ENCODE measurements at places on chromosomes 1 and 21.

- no peak for DNase-seq
Measured at GRCh38 chr1:6658359-6659060, 33.8 kb downstream of the THAP3 start.

DNA sequence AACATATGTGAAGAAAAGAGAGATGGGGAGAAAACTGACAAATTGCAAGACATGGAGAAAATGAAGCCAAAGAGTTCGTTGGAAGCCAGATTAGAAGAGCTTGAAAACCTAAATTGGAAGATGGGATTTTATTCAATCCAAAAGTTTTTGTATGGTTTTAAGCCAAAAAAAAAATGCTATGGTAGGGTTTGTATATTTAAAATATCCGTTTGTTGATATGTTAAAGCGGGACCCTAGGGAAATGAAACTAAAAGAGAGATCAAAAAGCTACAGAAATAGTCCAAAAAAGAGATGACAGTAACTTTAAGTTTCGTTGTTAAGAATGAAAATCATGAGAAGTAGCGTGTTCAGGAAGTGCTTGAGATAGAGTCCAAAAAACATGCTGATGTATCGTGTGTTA lies 617.7 kb upstream of the ADGRL2 start:
- no peak for DNase-seq

- no peak for DNase-seq
Measured at GRCh38 chr1:44161546-44161945, 20.1 kb upstream of the KLF18 start.

DNA sequence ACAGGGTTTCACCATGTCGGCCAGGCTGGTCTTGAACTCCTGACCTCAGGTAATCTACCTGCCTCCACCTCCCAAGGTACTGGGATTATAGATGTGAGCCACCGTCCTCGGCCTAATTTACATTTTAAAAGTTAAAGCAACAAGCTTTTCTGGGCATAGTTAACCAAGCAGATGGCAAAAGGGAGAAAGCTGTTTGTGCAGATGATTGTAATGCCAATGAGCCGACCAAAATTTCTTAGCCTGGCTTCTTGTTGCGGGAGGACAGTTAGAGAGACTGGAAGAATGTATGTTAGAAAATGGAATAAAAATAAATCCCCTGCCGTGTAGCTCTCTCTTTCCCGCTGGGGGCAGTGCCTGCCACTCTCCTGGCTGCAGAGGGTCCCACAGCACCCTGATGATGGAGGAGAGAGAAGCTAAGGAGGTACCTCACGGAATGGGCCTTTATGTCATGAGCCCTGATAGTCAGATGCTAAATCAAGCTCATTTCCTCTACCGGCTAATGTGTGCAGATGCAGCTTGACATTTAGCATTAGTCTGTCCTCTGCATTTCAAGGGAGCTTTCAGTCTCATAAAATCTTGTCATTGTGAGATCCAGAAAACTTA lies 87.2 kb downstream of the HHAT start:
- no peak for DNase-seq

- DNase-seq = no peak
Measured at GRCh38 chr1:89855413-89856123, 34.7 kb downstream of the LRRC8D start.

GRCh38 chr21:42665026-42665425 lies 11.6 kb downstream of the PDE9A start:
- no peak for DNase-seq

- DNase-seq = peak; percentile 86
Measured at GRCh38 chr1:17239420-17239819, 9.5 kb upstream of the PADI3 start.

- DNase-seq = no peak
Measured at GRCh38 chr1:105204836-105205371, 1455.2 kb downstream of the AMY1C start.

DNA sequence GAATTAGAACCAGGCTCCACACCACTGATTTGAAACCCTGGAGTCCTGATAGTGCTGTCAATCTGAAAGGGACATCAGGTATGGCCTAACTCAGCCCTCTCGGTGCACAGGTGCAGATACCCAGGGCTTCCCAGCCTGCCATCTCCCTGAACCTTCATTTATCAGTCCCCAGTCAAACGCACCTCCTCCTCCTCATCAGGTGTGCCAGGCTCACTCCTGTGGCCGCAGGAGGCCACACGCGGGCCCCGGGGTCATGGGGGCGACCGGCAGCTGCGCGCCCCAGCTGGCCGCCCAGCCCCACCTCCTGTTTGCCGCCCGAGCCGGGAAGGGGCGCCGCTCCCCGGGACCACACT lies 572 bp downstream of the FUCA1 start:
- no peak for DNase-seq

DNA sequence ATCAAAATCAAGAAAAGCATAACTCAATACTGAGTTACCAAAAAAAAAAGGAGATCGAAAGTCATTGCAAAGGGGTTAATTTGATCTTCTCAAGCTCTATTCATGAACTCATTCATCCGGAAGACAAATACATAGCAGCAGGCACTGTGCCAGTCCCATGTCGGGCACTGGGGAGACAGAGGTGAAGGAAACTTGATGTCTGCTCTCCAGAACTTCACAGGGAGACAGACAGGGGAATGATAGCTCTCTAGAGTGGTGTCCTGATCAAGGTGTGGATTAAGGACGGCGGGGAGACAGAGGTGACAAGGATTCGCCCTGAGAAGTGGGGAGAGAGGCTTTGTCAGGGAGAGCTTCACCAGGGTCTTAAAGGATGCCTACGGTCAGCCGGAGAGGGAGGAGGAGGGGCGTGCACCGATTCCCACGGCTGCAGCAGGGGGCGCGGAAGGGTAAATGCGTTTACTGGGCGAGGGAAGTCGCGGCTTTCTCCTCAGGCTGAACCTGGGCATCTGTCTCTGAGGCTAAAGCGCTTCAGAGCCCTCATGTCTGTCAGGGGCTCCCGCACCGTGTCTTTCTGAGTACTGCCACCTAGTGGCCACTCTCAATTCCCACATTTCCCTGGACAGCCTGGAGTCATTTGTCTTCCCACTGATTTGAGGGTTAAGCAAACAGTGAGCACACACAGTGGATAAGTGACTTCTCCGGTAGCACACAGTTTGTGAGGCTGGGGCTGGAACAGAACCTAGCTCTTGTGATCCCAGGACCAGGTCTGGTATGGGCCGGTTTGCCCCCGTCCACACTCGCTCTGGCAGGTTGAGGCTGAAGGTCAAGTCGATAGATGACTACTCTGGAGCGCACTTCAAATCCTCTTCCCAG lies 152.8 kb downstream of the TENT5C start:
- peak; percentile 92 for DNase-seq

- DNase-seq = no peak
Measured at GRCh38 chr1:4447778-4448420, 206.5 kb upstream of the AJAP1 start.

GRCh38 chr1:40258445-40258769 lies 371 bp downstream of the ZMPSTE24 start:
- no peak for DNase-seq

DNA sequence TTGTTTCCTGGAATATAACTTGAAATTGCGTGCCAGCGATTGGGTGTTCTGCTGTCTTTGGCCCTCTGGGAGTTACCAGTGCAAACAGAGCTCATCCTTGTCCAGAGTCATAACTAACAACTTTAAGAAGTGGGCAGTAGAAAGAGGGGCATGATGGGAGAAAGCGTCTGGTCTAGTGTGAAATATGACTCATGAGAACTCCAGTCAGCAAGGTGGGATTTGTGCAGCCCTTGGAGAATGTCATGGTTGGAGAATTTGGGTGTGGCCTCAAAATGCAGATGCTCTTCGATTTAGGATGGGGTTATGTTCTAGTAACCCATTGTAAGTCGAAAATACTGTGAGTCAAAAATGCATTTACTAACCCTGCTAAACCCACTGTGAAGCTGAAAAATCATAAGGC lies 12.9 kb downstream of the ATP1B1 start:
- no peak for DNase-seq

- DNase-seq = no peak
Measured at GRCh38 chr21:18023711-18024110, 204.6 kb upstream of the C21orf91 start.

DNA sequence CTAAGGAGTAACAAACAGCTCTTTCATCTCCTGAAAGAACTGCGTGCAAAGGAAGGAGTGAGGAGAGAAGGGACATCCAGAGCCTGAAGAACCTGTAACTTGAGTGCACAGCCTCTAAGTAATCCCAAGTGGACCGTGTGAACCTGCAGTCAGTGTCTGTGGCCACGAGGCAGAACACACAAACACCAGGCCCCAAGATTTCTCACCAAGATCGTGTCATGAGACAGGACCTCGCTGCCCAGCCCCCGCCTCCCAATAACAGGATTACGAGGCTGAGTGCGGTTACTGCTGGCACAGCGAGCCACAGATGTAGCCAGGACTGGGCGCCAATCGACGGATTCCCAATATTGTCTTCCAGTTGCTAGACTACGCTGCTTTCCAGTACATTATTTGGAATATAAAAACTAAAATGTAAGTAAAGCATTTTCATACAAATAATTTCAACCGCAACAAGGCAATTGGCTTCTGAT lies 101.3 kb upstream of the SLC25A33 start:
- DNase-seq = no peak

- no peak for DNase-seq
Measured at GRCh38 chr21:38780879-38781278, 24.9 kb upstream of the ETS2 start.

GRCh38 chr1:228373004-228373680 lies 33.5 kb downstream of the TRIM11 start:
- DNase-seq = no peak

DNA sequence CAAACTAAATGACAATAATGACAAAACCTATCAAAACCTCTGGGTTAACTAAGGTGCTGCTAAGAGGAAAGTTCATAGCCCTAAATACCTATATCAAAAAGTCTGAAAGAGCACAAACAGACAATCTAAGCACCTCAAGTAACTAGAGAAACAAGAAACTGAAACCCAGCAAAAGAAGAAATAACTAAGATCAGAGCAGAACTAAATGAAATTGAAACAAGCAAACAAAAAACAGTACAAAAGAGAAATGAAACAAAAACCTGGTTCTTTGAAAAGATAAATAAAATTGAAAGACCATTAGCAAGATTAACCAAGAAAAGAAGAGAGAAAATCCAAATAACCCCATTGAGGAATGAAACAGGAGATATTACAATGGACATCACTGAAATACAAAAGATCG lies 44.8 kb upstream of the KIAA0040 start:
- no peak for DNase-seq

- no peak for DNase-seq
Measured at GRCh38 chr1:93668951-93669350, 12.7 kb downstream of the BCAR3 start.

- DNase-seq = peak; percentile 59
Measured at GRCh38 chr1:204410688-204411450, 748 bp downstream of the PPP1R15B start.

GRCh38 chr1:241156231-241156965 lies 200.6 kb downstream of the RGS7 start:
- no peak for DNase-seq

GRCh38 chr1:33712186-33712585 lies 151.7 kb upstream of the HMGB4 start:
- no peak for DNase-seq

DNA sequence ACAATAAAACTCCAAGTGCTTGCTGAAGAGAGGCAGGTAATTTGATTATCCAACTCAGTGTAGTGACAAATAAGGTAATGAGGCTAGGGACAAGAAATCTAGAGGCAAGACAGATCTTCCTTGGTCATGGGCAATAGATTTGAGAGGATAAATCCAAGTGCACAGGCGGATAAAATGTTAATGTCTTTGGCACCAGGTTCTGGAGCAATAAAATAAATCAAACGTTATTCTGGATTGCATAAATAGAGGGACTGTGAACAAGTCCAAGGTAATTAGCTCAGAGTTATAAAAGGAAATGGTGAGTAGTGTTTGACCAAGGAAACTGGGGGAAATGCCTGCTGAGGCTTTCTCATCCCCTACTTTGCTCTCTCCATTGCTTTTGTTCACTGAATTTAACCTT lies 329.3 kb upstream of the PROX1 start:
- DNase-seq = no peak

DNA sequence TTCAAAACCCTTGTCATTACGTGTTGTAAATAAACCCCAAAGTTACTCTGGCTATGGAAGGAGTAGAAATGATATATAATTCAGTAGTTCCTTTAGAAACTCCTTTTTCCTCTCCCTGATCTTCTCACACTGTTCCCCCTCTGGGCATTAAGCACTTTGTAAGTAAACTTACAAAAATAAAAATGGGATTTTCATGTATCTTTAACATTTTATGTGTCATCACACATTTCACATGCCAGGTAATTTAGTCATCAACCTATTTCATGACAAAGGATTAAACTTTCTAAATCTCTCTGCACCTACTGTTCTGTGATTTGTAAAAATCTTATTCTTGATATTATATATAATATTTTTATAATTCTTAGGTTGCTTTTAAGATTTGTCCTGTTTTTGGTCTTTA lies 176.9 kb downstream of the NEK7 start:
- DNase-seq = no peak

GRCh38 chr21:37502947-37503346 lies 136.4 kb downstream of the DYRK1A start:
- DNase-seq = no peak

GRCh38 chr1:93461236-93461635 lies 13.3 kb downstream of the FNBP1L start:
- DNase-seq = no peak

- DNase-seq = no peak
Measured at GRCh38 chr1:183804387-183804786, 533 bp upstream of the RGL1 start.

DNA sequence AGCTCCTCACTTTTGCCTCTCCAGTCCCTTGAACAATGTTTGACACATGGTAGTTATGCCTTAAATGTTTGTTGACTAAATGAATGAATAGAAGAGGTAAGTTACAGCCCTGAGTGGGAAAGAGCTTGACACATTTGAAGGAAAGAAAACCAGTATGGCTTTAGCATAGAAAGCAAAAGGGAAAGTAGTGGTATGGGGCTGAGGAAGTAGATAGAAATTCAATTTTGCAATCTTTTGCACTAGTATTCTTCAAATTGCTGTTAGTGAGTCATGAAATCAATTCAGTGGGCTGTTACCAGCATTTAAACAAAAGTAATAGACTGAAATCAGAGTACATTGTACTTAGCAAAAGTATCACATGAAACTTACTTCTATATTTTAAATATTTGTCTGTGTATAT lies 21.1 kb downstream of the PLA2G4A start:
- DNase-seq = no peak
